ENCODE measurements at places on chromosomes 13 and 19.

DNA sequence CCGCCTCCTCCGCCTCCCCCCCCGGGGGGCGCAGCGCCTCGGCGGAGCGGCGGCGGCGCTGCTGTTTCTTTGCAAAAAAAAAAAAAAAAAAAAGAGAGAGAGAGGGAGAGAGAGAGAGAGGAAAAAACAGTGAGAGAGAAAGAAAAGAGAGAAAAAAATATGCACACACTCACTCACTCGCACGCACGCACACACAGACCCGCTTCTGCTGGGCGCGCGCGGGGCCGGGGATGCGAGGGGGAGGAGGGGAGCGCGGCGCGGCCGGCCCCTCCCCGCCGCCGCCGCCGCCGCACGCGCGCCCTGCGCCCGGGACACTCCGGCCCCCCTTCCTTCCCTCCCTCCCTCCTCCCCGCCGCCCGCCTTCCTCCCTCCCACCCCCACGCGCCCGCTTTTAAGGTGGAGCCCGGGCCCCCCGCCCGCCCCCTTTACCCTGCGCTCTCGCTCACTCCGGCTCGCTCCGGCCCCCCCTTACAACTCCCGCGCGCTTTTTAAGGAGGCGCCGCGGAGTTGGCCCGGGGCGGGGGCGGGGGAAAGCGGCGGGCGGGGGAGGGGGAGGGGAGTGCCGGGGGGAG lies at the start of gene SAMD1:
TSS of gene SAMD1 (minus strand) at position 243 of the 572 bp plus-strand sequence.
- DNase-seq, result peak; percentile 86

DNA sequence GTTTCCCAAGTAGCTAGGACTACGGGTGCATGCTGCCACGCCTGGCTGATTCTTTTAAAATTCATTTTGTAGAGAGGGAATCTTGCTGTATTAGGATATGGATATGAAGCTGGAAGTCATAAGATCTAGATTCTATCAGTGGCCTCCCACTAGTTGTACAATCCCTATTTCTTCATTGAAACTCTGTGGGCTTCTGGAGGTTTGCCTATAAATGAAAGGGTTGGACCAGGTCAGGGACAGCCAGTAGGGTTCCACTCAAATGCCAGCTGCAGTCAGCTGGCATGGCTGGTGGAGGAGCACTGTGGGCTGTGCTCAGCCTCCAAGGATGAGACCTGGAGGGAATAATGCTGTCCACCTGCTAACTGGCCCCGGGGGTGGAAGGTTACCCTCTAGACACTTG lies 110.2 kb upstream of the GJB6 start:
- DNase-seq, result no peak

DNA sequence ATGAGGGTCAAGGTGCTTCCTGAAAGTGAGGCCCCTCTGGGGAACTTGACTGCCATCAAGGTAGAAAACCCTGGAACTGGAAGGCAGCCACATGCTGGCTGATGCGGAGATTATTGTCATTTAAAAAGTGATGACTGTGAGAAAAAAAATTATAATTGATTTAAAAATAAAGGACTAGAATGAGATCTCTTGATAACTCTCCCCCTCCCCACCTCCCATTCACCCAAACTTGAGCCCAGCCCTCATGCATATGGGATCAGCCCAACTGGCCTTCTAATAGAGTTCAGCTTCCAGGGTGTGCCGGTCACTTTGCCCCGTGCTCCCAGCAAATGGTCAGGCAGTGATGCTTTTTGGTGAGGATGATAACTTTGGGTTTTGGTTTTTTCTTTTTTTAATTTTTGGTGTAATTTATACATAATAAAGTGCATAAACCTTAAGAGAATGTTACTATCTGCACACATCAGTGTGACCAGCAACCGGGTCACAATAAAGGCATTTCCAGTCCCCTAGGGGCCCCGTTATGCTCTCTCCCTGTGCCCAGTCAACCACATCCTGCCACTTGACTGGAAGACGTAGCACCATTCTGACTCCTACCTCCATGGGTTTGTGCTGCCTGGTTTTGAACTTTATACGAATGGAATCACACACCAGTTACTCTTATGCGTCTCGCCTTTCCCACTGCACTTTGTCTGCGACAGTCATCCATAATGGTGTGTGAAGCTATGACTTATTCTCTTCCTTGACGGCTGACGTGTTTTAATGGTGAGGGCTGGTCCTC lies 187.9 kb downstream of the USP12 start:
- DNase-seq, result no peak

DNA sequence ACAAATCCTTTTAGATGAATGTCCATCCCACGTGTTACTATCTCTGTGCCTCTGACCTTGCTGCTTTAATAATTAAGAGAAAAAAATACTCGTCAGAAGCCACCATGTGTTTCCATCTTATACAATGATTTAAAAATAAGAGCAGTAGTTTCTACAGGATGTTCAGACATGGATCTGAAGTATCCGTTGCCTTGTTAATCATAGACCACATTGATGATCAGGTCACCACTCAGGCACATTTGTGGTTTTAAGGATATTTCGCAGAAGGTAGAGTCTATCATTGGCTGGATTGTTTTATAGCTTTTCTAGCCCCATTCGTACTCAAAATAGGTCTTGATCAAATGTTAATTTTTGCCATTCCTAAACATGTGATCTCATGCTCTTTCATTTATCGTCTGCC lies 710.0 kb upstream of the ARGLU1 start:
- no peak for DNase-seq

GRCh38 chr19:7789447-7789846 lies 26.4 kb downstream of the CLEC4M start:
- DNase-seq, result no peak

DNA sequence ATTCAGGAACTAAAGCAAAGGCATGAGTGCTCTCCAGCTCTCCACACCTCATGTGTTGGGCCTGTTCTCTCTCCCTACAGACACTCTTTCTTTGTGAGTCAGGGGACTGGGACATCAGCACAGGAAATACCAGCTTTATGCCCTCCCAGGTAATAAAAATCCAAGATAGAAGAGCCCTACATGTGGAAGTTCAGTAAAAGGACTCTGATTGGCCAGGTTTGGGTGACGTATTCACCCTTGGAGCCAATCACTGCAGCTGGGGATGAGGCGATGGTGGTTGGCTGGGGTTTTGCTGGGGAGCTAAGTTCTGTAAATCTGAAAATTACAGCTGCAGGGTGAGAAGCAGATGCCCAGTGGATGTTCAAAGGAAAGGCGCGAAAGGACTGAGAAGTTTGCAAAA lies 32.5 kb downstream of the CCDC70 start:
- DNase-seq, result no peak

DNA sequence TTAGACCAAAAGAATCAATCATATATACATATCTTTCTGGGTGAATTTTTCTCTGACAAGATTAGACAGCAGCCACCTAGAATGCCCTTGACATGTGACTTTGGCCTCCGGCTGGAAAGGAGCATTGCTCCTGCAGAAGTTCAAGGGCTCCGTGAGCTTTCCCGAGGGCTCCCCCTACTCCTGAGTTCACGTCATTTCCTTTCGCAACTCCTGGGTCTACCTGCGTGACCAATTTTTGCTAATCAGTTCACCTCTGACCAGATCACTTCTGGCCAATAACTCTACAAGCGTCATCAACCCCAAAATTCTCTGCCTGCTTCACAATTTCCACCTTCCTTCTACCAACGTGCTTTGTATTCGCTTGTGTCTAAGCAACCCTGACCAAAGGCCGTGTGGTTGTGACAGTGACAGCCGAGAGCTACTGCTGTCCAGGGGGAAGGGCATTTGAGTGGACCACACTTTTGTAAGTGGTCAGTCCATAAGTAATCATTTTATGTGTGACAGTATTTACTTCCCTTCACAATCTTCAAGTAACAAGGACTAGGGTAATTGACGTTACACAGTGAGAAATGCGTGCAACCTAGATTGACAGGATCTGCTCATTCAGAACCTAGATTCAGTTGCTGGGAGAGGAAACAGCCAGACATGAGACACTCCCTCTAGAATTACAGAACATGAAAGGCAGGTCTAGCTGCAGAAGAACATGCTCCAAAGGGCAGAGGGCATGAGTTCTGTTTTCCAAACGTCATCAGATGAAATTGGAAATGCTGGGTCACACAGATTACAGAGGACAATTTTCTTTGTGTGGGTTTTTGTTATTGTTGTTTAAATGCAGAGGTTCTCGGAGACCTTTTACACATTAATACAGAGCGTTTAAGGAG lies 145.9 kb upstream of the SPACA7 start:
- no peak for DNase-seq

- DNase-seq, result peak; percentile 65
These were observed 4.8 kb downstream of the TSKS start for GRCh38 chr19:49758292-49758691.

DNA sequence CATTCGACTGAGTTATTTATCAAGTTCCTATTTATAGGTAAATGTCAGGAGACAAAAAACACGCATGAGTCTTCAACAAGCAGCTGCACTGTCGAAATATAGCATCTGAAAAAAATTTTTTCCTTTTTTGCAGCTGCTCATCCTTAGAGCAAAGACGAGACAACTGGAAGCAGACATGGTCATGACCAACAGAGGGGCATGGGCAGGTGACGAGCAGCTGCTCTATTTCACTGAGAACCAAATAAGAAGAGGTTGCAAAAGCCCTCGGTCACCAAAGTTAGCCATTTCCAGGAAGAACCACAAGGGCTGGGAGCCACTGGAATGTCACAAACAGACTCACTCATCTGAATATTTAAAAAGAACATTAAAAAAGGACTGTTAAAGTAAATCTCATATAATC lies 22.2 kb downstream of the SOHLH2 start:
- DNase-seq, result no peak

- no peak for DNase-seq
These were observed 7.6 kb upstream of the KANK2 start for GRCh38 chr19:11204943-11205349.

GRCh38 chr13:28527629-28528028 lies 32.7 kb upstream of the FLT1 start:
- no peak for DNase-seq

- DNase-seq, result no peak
These were observed 4.2 kb downstream of the ZNF506 start for GRCh38 chr19:19817357-19817756.

DNA sequence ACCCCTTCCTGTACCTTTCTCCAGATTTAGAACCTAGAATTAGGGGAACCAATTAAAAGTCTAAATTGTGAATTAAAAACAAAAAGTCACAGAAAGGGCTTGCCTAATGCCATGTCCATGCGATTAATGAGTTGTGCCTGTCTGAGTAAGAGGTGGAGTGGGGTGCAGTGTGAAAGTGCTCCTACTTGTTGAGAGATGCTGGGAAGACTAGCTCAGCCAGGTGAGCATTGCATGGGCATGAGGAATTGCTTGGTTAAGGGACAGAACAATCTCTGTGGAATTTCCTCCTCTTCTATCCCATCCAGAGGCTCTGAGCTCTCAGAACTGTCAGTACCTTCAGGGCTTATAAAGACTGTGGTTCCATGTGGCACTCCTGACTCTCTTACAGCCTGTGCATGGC lies 159.0 kb upstream of the UBL3 start:
- DNase-seq, result no peak

GRCh38 chr13:30204564-30204963 lies 102.8 kb downstream of the KATNAL1 start:
- DNase-seq, result no peak

DNA sequence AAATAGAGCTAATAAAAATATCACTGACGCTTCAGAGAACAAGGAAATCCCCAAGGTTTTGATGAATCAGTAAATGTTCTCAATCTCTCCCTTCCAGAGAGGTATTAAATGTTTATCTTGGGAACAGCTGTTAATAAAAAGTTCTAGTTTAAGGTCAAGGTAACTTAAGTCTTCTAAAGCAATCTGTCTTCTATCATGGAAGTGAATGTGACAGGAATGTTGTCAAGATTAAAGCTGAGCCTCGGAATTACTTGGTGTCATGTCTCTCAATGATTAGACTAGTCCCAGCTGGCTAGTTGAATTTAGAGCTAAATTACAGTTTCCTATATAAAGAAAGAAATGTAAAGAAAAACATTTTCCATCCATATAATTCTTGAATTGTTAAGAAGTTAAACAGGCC lies 23.4 kb downstream of the ESD start:
- DNase-seq, result no peak

DNA sequence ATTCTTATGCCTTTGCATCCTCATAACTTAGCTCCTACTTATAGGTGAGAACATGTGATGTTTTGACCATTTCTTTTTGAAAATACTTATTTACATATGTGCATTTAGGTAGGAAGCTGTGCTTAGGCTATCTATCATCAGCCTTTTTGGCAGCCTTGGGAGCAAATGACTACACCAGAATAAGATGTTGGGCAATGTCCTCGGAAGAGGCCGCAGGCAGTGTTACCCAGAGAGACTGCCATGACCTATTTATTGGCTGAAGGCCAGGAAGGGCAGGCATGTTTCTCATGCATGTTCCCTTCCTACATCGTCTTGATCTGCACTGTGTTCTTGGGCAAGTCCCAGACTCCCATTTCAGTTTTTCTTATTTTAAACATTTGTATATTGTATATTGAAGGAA lies 122.3 kb downstream of the B3GLCT start:
- no peak for DNase-seq

DNA sequence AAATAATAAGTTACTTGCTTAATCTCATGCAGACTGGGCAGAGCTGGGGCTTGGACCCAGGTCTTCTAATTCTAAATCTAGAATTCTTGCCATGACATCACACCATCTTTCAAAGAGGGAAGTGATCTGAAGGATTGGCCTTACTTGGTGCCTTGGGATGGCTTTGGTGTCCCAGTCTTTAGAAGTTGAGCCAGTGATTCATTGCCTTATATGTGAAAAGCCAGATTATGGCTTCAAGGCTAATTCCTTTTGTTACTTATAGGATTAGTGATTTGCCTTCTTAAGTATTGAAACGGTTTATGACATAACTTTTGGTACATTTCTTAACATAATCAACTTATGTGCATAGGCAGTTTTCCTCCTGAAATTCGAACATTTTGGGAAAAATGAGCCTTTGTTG lies 14.9 kb downstream of the COG3 start:
- DNase-seq, result no peak

DNA sequence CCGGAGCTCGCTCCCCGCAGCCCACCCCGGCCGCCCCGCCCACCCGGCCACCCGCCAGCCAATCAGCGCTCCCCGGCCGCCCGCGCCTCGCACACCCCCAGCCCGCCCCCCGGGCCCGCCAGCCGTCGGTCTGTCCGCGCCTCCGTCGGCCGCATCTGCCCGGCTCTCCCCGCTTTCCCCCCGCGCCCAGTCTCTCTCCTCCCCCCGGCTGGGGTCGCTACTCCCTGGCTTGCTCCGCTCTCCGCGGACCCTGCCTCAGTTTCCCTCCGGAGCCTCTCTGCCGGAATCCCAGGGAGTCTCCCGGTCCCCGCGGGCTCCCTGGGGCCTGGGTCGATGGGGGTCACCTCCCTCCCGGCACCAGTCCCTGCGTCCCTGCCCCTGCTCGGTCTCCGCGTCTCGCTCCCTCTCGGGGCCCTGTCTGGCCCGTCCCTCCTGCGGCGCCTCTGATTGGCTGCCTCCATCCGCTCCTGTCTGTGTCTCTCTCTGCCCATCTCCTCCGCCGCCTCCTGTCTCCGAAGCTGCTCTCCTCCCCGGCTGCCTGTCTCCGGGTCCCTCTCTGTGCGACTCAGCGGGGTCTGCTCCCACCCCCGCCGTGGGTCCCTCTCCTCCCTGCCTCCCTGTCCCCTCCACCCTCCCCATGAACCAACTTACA lies 484 bp downstream of the IL11 start:
- DNase-seq, result peak; percentile 90
